Psoas muscle (tissue), 8 donors: ENCODE measurements at places on chromosomes 13 and 19. TPM values are rescaled to one million over a fixed set of nuclear protein-coding genes. Genes with fewer than 3 reads are reported as not detected.

GRCh38 chr13:31950111-31950815 lies 81.3 kb upstream of the FRY start:
- H3K27ac ChIP-seq, result no peak overlapping the region
- H3K4me1 ChIP-seq, result peaks cover 5% of the 10 kb centered on the region
- H3K27me3 ChIP-seq, result no peaks in the 10 kb centered on the region
- no peak overlapping the region for H3K4me3 ChIP-seq
- DNase-seq, result no peak

DNA sequence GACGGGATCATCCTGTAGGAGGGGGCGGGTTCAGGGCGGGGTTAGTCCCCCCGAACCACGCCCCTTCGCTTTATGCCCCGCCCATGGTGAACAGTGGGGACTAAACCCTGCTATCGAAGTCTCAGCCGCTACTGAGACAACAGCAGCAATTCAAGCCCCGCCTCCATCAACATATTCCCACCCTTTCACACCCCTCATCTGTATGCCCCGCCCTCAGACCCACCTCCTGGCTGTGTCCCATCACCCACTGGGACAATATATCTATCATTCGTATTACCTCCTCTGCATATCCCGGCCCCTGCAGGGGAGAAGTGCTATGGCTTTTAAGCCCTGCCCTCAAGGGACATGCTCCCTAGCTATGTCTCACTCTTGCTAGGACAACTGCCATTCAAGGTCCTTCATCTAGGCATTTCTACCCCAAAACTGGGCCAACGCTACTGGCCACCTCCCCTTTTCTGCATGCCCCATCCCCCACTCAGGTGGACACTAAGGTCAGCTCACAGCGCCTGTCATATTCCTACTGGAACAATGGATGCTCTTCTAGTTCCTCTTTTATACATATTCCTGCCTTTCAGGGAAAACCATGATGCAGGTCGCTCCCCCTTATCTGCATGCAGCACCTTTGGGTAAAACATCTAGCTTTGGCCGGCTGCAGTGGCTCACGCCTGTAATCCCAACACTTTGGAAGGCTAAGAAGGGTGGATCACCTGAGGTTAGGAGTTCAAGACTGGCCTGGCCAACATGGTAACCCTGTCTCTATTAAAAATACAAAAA lies 11.9 kb downstream of the LRFN1 start:
- no peak overlapping the region for H3K4me3 ChIP-seq
- no peak overlapping the region for H3K27ac ChIP-seq
- H3K36me3 ChIP-seq, result no peaks in the 10 kb centered on the region
- peaks cover 27% of the 10 kb centered on the region for H3K27me3 ChIP-seq
- DNase-seq, result no peak

DNA sequence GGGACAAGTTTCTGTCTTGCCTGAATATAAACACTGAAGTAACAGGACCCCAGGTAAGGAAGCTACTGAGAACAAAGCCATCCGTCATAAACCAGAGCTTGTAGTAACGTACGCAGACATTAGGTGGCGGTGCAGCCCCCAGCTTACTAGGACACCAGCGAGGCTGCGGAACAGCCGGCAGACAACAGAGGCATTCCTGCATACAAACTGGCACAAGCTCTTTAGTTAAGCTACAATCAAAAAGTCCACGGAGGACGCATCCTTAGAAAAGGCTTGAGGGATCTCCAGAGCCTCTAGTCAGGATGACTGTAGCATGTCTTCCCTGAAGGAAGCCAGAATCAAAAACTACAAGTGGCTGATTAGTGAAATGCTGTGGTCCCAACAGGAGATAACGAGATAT lies 26.2 kb downstream of the ZNF160 start:
- H3K4me1 ChIP-seq, result peaks cover 2% of the 10 kb centered on the region
- no peaks in the 10 kb centered on the region for H3K27me3 ChIP-seq
- H3K4me3 ChIP-seq, result no peak overlapping the region

- H3K27me3 ChIP-seq, result no peaks in the 10 kb centered on the region
- peak within 1 kb of the TSS; percentile 90 for H3K27ac ChIP-seq
- H3K36me3 ChIP-seq, result peaks cover 9% of the 10 kb centered on the region
- H3K4me1 ChIP-seq, result peaks cover 50% of the 10 kb centered on the region
Observed at GRCh38 chr19:12774588-12775555, at the start of gene HOOK2. Gene HOOK2, minus strand, starts transcription at chr19:12775552. Its CDS starts 103 bp downstream, at chr19:12775449.

Gene HSPB6
- total RNA-seq, result 1,308 TPM

DNA sequence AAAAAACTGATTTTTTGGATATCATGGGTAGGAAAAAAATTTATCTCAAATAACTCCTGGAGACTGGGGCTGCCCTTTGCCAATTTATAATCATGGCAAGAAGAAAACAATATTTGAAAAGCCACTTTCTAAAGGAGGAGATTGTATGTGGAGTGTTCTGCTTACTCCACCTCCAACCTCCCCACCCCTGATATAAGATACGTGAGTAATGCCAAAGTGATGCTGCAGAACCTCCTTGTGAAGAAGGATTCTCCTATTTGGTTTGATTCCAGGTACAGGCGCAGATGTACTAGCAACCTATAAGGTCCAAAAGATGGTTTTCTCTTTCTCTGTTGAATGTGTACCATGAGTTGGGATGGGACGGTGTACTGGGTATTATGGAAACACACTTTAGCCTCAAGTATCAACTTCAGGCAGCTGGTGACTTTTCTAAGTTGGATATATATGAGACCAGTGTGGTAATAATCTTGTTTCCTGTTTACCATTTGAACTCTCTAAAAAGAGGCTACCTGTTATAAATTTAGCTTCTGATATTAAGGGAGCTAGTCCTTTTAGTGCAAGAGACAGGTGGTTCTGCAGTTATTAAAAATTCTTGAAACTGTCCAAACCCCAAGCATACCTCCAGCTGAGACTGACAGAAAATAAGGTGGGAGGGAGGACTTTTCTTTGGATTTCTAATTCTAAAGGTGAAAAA lies 724.0 kb upstream of the MIR17HG start:
- no peak overlapping the region for H3K4me3 ChIP-seq
- DNase-seq, result no peak
- no peak overlapping the region for H3K27ac ChIP-seq
- no peaks in the 10 kb centered on the region for H3K4me1 ChIP-seq
- no peaks in the 10 kb centered on the region for H3K36me3 ChIP-seq

DNA sequence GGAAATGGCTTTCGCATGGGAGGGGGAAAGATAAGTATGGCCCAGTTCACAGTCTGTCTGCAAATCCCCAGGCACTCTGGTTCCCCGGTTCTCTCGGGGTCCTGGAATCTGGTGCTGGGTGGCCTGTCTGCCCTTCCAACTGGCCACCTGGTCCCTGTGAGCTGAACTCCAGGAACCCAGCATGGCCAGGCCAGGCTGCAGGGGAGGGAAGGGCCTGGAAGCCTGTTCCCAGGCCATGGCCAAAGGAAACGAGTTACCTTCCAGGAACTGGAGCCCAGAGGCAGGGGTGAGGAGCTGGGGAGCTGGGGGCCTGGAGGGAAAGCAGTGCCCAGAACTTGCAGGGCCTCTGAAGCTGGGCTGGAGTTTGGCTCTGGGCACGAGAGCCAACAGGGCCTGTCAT lies 19.1 kb upstream of the PNMA8C start:
- peaks cover 8% of the 10 kb centered on the region for H3K4me1 ChIP-seq
- H3K4me3 ChIP-seq, result no peak overlapping the region
- H3K27ac ChIP-seq, result no peak overlapping the region
- no peak for DNase-seq
- H3K27me3 ChIP-seq, result no peaks in the 10 kb centered on the region
- H3K36me3 ChIP-seq, result no peaks in the 10 kb centered on the region

Gene ADAMTSL5
- 8.1 TPM for total RNA-seq
